Stimulated activated CD4-positive, alpha-beta T cell treated with anti-CD3 and anti-CD28 coated beads, Interleukin-2, amount 100 ng/mL, for 4 hours (primary cell): ENCODE measurements at places on chromosomes 1 and 21.

GRCh38 chr1:69409731-69410456, 157.8 kb upstream of the LRRC7 start:
- no peak for DNase-seq

DNA sequence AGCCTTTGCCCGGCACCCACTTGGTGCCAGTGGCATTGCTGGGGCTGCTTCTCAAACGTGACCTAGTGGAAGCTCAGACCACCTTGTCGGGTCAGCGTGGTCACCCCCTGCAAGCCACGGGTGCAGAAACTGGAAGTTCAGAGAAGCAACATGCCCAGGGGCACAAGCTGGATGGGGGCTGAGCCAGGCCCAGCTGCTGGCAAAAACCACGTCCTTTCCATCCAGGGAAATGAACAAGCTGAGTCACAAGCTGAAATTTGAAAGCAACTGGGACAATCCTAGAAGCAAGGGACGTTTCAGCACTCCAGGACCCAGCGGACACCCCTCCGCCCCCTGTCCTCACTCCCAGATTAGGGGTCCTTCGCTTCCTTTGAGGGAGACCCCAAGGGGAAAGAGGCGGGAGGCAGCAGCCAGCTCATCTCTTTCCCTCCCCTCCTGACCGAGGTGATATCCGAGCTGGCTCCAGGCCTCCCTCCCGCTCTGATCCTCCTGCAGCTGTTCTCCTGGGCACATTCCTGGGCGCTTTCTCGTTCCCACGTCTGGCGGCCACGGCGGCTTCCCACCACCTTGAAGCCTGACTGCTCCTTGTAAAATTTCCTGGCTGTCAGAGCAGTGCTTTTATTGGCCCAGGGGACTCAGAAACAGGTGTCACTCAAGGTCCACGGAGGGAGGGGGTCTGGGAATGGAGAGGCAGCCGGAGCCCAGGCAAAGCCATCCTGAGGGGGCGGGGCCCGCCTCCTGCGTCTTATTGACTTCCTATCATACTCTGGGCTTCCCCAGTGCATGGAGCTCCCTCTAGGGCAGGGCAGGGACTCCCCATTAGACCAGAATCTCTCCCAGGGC, 62.8 kb downstream of the PAX7 start:
- no peak for DNase-seq

DNA sequence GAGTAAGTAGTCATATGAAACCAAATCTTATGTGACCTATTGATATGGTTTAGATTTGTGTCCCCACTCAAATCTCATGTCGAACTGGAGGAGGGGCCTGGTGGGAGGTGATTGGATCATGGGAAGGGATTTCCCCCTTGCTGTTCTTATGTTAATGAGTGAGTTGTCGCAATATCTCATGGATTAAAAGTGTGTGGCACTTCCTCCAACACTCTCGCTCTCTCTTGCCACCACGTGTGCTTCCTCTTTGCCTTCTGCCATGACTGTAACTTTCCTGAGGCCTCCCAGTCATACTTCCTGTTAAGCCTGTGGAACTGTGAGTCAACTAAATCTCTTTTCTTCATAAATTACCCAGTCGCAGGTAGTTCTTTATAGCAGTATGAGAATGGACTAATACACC, 241.2 kb downstream of the RGS7 start:
- no peak for DNase-seq

DNA sequence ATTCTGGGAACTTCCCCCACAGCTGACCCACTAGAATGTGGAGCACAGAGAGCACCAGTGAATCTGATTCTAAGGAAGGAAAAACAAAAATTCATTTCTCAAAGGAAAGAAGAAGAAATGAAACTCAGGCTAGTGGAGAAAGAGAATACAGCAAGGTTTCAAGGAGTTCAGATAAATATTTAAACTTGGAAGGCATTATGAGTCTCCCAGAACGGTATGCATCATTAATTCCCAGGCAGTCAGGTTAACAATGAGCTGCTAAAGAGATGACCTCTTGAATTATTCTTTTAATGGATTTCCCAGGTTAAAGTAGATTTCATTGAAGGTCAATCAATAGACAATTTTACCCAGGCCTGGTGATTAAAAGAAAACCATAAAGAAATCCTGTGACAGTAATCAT, 103.6 kb upstream of the KAZN start:
- no peak for DNase-seq

GRCh38 chr1:78765489-78765888, 115.9 kb downstream of the IFI44 start:
- DNase-seq = no peak

DNA sequence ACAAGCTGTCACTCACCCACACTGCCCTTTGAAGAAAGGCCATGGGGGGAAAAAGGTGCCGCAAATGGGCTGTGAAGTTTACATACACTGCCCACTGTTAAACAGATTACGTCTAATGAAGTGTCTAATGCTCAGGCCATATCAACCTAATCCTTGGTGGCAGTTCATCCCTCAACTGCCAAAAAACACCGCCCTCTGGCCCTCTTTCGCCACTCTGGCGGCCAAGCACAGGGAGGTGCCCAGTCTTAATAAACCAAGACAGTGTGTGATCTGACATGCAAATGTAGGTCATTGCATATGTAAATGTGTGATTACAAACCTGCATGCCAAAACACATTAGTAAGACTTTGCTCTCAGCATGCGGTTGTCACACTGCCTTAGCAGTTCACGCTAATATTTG, 89.5 kb downstream of the NEK7 start:
- DNase-seq = no peak
